ENCODE measurements at places on chromosomes 13 and 19.
A peak's percentile ranks its signal among the peaks of the same experiment; 100 is the strongest.

DNA sequence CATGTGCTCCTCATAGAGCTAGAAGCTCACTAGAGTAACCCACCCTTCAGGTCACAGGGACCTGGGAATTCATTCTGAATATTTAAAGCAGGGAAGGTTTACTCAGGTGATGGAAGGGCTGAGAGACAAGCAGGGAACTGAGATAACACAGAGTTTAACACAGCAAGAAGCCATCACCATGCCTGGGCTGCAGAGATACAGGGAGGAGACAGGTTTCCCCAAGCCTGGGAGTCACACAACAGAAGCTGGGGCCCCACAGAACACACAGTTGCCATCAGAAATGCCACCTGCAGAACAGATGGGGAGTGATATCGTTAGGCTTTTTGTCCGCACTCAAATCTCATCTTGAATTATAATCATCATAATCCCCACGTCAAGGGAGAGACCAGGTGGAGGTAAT is 7.9 kb upstream of the CYSLTR2 start:
- no peak for DNase-seq

DNA sequence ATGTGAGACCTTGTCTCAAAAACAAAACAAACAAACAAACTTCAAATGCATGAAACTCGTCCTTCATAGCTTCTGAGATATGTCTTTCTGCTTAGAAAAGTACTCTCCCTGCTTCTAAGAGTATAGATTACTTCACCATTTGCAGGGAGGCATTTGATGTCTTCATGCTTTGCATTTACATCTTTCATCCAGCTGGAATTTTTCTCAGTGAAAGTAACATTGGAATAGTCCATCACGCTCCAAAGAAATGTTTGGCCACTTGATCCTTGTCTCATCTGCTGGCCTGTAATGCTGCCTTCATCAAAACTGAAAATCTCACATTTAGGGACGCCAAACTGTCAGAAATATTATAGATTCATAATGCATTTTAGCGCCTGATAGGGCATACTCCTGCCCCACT is 19.2 kb downstream of the PNMA8A start:
- no peak for DNase-seq

DNA sequence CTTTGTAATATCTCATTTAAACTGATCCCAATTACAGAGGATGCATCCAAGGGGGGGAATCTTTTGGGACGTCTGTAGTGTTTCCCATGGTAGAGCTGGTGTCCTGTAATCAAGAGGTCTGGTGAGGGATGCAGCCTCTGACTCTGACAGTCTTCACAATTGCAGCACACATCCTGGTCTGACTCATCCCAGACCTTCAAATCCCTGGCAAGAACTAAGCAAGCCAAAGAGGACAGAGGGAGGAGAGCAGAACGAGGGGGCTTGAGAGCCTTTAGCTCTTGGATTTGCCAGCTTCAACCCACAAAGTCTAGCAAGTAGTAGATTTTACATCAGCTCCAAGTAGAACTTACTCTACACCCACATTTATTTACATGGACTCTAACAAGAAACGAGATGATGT is 17.3 kb upstream of the FCGBP start:
- no peak for DNase-seq

- no peak for DNase-seq
Observed at GRCh38 chr13:52743988-52744387, 4.4 kb upstream of the CNMD start.

- DNase-seq: no peak
Observed at GRCh38 chr13:87537951-87538350, 133.2 kb upstream of the SLITRK5 start.

- no peak for DNase-seq
Observed at GRCh38 chr13:27341616-27342015, 71.0 kb downstream of the RASL11A start.

DNA sequence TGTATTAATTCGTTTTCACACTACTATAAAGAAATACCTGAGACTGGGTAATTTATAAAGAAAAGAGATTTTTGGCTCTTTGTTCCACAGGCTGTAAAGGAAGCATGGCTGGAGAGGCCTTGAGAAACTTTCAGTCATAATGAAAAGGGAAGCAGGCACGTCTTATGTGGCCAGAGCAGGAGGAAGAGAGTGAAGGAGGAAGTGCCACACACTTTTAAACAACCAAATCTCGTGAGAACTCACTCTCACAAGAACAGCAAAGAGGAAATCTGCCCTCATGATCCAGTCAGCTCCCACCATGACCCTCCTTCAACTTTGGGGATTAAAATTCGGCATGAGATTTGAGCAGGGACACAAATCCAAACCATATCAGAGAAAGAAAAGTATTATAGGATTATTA is 1255.9 kb upstream of the MIR17HG start:
- no peak for DNase-seq

- no peak for DNase-seq
Observed at GRCh38 chr19:46630586-46631205, 5.3 kb downstream of the GNG8 start.

GRCh38 chr19:1355568-1356507 is 27.9 kb upstream of the NDUFS7 start:
- DNase-seq: no peak

DNA sequence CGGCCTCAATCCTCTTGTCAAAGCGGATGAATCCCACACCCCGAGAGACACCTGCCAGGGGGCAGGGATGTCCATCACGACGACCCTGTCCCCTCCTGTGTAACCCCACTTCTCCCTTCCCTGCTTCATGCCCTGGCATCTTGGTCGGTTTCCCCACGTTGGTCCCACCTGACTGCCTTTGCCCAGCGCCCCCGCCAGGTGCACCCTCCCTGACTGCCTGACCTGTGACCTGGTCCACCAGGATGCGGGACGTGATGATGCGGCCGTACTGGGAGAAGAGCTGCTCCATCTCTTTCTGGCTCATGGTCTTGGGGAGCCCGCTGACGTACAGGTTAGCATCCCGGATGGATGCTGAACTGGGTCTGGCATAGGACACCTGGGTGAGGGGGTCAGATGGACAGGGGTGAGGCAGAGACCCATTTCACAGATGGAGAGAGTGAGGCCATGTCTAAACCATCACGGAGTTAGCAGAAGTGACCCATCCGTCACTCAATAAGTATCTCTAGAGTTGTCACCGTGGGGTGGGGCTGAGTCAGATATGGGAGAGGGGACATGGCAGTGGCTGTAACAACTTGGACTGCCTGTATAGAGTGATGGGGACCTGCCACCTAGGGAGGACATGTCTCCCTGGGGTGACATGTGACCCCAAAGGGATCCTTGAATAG is 22.5 kb downstream of the ELAVL3 start:
- no peak for DNase-seq

- DNase-seq: no peak
Observed at GRCh38 chr13:102049853-102050252, 352.0 kb downstream of the FGF14 start.

DNA sequence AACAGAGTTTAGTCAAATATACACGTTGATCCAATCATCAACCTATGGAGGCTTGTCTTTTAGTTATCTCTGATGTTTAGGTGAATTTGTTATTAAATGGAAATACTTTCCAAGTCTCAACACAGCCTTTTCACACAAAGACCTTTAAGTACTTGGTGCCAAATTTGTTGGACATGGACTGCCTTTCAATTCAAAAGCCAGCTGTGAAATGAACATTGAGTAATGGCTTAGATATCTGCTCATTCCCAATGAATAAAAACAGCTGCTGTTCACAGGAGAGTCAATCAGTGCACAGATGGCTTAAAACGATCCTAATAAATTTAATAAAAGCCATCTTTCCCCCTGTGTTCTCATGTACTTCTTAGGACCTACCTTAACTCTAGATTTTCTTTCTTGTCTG is 19.9 kb upstream of the DHRS12 start:
- no peak for DNase-seq

GRCh38 chr13:113272031-113272430 is 25.0 kb upstream of the LAMP1 start:
- DNase-seq: no peak

DNA sequence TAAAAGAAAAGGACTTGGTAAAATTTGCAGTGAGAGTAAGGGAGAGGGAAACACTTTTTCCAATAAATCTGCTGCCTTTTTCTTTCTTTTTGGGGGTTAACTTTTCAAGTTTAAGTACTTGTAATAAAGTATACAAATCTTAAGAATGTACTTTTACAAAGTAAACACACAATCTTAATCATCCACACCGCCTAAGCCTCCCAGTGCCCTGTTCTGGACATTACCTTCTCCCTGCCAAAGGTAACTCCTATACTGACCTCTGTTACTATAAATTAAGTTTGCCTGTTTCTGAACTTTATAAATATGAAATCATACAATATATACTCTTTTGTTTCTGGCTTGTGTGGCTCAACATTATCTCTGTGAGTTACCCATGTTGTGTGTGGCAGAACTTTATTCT is 137.9 kb downstream of the RGCC start:
- DNase-seq: no peak

DNA sequence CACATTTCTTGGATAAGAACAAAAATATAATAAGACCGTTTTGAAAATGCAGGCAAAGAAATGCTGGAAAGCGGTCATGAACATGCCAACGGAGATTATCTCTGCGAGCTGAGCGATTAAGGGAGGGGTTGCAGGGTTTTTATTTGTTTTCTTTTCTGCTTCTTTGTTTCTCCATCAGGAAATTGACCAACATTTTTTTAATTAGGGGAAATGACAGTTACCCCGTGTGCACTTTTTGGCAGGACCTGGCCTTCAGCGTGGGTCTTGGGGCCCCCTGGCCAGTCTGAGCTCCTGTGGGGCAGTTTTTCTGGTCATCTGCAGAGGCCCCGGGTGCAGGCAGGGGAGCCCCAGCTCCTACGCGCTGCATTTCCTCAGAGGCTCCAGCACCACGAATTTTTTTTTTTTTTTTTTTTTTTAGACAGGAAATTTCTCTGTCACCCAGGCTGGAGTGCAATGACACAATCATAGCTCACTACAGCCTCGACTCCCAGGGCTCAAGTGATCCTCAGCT is 31.3 kb upstream of the HOMER3 start:
- no peak for DNase-seq

DNA sequence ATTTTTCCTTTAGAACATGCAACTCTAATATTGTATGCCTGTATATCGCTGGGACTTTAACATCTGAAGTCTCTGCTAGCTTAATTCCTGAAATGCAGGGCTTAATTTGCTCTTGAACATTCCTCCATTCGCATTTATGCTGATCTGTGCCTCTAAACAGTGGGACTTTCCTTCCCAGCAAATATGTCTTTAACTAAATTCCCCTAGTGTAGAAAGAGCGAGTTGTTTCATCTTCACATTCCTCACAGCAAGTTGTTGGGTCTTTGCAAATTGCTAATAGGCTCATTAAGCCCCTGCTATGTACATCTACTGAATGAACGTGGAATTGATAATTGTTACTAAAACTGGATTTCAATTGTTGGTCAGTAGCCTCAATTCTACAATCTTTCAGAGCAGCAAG is 118.4 kb upstream of the OBI1 start:
- DNase-seq: no peak

- DNase-seq: no peak
Observed at GRCh38 chr19:45556835-45557234, 27.8 kb downstream of the OPA3 start.

DNA sequence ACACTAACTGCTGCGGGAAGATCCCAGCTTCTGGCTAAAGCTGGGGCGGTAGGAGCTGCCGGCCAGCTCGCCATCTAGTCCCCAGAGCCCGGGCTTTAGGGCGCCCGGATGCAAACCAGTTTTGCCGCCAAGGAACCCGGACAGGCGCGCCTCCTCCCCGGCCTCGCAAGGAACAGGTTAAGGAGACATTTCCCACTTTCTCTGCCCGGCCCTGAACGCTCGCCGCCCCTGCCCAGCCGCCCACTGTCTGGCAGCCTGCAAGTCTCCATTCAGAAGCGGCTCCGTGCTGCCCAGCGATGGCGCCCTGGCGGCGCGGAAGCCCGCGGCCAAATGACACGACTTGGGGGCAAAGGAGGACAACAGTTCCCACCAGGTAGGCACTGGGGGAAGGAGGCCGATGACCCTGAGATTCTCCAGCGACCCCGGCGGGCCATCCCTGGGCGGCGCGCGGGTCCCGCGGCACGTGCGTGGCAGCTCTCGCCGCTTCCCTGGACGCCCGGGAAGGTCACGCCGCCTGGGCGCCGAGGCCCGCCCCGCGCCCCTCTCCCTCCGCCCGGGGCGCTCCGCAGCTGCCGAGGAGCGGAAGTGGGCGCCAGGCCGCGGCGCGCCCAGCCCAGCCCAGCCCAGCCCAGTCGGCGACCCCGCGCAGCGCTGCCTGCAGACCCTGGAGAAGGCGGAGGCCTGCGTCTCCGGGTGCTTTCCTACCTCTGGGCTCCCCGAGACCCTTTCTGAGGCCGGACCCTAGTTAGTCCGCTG is 42.2 kb upstream of the HNRNPA1L2 start:
- DNase-seq: no peak

DNA sequence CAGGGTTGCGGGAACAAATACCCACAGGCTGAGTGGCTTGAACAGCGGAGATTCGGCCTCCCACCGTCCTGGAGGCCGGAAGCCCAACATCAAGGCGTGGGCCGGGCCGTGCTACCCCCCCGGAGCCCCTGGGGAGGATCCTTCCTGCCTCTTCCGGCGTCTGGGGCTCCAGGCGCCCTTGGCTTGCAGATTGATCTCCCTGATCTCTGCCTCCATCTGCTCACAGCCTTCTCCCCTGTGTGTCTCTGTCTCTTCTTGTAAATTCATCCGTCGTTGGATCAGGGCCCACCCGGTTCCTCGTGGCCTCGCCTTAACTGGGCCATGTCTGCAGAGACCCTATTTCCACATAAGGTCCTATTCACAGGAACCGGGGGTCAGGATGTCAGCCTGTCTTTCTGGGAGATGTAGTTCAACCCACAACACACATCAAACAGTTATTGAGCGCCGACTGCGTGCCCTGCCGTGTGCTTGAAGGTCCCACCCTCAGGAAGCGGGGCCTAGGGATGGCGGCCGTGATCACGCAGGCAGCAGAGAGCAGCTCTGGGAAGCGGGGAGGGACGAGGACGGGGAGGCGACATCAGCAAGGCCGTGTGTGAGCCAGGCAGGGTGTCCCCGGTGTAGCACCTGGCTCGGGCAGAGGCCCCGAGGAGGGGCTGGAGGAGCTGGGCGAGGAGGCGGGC is 21.3 kb downstream of the HCN2 start:
- DNase-seq: peak; percentile 51

DNA sequence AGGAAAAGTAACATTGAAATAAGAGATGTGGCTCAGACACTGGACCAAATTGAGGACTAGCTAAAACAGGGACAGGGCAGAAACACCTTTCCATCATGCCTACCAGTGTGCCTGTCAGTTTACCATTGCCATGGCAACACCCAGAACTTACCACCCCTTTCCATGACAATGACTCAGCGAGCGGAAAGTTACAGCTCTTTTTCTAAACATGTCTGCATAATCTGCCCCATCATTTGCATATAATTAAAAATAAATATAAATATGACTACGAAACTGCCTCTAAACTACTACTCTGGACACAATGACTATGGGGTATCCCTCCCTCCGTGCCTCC is 96.0 kb downstream of the UBL3 start:
- DNase-seq: no peak

Data from activated T-helper 1 cell treated with Interleukin-2 at 50 U/mL for 16 hours (primary cell).